ENCODE measurements at places on chromosomes 12 and 14. TPM values are rescaled to one million over a fixed set of nuclear protein-coding genes. Genes with fewer than 3 reads are reported as not detected.

DNA sequence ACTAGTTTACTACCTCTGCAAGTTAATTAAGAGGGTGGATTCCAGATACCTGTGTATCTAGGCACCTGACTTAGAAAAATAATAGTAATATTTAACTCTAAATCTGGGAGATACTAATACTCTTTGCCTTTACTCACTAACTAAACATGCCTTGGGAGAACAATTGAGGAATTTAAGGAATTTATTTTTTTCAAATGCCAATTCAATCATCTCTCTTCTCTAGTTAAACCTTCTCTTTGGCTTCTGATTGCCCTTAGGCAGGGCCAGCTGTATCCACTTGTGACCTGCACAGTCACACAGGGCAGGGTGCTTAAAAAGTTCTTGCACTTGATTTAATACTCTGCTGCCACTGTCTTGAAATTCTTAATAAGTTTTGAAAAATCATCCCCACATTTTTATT is 142.4 kb downstream of the PLCZ1 start:
- no peak for DNase-seq

- no peak for DNase-seq
These were observed 104.3 kb upstream of the TMCC3 start for GRCh38 chr12:94754653-94755052.

- DNase-seq: no peak
These were observed 42.0 kb upstream of the TSPAN9 start for GRCh38 chr12:3035171-3035570.

- no peak for DNase-seq
These were observed 24.5 kb downstream of the SLC16A7 start for GRCh38 chr12:59620326-59620725.

- DNase-seq: no peak
These were observed 348.5 kb upstream of the DDHD1 start for GRCh38 chr14:53501361-53502211.

DNA sequence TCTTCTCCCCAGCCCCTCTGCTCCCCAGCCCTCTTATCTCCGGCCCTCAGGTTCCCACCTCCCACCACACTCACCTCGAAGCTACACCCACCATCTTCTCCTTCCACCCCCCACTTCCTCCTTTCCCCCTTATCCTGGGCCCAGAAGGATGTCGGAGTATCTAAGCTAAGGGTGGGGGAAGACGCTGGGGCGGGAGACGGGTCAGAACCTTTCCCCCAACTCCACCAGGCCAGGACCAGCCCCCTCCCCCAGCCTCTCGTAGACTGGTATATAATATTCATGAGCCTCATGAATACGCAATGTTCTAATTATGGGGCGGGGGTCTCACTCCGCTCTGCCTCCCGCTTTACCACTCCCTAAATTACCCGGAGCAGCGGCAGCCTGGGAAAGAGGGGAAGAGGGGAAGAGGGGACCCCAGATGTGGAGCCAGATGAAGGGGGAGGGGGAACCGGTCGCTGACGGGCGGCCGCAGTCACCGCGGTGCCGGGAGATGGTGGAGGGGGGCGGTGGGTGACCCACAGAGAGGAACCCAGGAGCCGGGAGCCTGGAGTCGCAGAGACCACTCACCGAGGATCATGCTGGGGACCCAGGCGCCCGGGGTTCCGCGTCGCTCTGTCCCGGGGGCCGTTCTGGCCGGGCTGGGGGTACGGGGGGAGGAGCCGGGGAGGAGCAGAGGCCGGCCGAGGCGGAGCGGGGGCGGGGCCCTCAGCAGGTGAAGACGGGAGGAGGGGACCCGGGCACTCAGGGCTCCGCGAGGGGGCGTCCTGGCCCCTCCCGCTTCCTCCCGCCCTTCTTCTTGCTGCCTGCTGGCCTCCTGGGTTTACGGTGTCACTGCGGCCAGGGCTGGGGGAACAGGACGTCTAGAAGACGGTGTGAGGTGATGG is 6.4 kb upstream of the ZNF385A start:
- DNase-seq: peak; percentile 83

DNA sequence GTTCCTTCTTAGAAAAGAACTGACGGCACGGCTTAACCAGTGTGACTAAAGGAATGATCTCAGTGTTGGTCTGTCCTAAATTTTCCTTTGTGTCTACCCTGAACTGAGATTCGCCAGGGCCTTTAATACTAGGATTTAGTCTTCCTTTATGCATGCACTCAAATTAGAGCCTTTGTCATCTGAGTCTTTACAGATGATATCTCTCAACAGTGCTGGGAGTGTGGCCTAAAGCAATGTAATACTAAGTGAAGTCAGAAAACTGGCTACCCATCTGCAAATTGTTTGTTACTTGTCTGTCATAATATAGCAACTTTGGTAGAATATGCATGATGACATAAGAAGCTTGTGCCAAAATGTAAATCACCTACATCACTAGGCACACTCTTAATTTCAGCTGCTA is 95.4 kb downstream of the PTPRO start:
- DNase-seq: no peak

- DNase-seq: no peak
These were observed 16.0 kb downstream of the PDE1B start for GRCh38 chr12:54565310-54565985.

DNA sequence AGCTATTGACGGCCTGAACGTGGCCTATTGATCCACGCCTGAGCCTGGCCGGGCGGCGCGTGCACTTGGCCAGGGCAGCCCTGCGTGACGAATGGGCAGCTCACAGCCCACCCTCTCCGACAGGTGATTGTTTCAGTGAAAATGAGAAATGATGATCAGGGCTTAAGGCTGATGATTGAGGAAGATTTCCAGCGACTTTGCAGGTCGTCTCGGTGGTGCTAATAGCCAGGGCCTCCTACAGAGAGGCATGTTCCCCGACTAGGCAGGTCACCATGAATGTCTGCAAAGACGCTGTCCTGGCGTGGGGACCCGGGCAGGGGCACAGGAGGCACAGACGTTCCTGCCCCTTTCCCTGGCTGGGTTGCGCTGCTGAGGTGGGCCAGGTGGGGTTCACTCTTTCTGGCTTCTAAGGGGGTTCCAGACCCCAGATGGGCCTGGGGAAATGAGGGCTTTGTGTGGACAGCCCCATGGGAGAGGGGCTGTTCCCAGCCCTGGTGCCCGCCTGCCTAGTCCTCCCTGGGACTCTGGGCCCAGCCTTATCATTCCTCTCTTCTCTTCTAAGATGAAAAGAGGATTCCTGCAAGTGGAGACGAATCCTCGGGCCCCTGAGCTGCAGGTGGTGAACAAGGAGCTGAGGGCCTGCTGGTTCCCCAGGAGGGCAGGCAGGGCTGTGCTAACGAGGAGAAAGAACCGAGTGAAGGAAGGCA is 157.4 kb downstream of the KIF26A start:
- no peak for DNase-seq

The SPTB gene
- polyA plus RNA-seq: 0.24 TPM

The ESR2 gene
- polyA plus RNA-seq: 0.03 TPM

The NUMB gene
- polyA plus RNA-seq: 70.8 TPM

The LRRK2 gene
- polyA plus RNA-seq: 0.08 TPM

The P3H3 gene
- polyA plus RNA-seq: 49.5 TPM

The EIF2S3B gene
- 0.16 TPM for polyA plus RNA-seq

The SLC25A47 gene
- polyA plus RNA-seq: not detected

The PLXNC1 gene
- polyA plus RNA-seq: 0.28 TPM

All from SK-N-SH (cell line).